Left forelimb (tissue), 1 donor: ENCODE measurements at places on chromosomes 1 and 21.
A peak's percentile ranks its signal among the peaks of the same experiment; 100 is the strongest.

- no peak for DNase-seq
These were observed 6.0 kb downstream of the HUNK start for GRCh38 chr21:31878831-31879230.

GRCh38 chr1:40438391-40439015 is 11.8 kb upstream of the ZFP69B start:
- no peak for DNase-seq

DNA sequence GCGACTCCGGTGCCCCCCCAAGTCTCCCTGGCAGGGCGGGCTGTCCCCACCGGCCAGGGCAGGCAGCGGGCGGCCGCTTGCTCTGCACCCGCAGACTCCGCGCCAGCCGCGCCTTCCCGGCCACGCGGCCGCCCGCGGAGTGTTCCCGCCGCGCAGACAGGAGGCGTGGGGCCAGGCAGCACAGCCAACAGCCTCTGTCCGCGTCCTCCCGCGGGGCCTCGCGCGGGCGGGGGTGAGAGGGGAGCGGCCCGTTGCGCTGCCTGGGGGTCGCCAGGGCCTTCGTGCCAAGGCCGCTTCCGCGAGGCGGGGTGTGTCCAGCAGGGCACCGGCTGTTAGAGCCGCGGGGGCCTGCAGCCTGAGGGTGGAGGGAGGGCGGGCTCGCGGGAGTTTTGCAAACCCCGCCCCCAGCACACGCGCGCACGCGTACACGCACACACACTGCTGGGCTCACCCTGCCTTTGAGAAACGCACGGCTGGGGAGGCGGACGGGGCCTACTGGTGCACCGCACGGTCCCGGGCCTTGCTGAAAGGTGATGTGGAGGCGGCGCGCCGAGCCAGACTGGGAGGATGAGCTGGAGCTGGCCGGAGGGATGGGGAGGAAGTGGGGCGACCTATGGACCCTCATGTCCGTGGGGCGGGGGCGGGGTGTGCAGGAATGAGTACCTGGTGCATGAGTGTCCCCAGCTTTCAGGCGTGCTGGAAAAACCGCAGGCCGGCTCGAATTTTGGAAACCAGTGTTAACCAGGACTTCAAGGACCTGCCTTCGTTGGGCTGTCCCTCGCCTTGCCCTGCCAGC is 41.5 kb downstream of the KIAA1614 start:
- peak; percentile 84 for DNase-seq

GRCh38 chr1:230540421-230541155 is 101.7 kb upstream of the COG2 start:
- no peak for DNase-seq

- no peak for DNase-seq
These were observed 211.0 kb upstream of the RAB4A start for GRCh38 chr1:229059671-229060539.

DNA sequence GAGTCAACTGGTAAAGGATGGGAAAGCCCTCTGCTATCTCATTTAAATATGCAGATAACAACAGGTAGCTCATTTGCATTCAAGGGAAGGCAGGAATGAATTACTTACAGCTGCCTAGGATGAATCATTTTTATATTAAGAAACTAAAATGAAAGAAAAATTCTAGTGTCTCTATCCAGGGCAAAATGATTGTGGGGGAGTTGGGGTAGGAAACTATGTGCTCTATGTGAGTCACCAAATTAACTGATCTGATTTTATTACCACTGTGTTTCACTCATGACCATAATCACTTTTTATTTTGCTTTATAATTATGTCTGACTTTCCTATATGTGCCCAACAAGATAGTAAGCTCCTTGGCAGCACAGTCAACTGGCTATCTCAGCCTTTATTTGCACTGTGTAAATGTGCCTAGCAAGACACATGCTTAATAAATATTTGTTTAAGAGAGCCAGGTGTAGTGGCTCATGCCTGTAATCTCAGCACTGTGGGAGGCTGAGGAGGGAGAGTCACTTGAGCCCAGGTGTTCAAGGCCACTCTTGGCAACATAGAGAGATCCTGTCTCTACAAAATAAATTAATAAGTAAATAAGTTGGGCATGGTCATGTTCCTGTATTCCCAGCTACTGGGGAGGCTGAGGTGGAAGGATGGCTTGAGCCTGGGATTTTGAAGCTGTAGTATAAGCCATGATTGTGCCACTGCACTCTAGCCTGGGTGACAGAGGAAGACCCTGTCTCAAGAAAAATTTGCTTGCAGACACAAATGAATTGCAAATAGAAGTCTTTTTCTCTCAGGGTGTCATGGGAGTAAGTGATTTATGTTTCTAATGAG is 84.1 kb downstream of the SPAG17 start:
- no peak for DNase-seq

- DNase-seq, result no peak
These were observed 80.0 kb downstream of the NDUFS5 start for GRCh38 chr1:39105841-39106765.

- DNase-seq, result no peak
These were observed 161.5 kb downstream of the IER5 start for GRCh38 chr1:181250038-181250437.

- DNase-seq, result no peak
These were observed 61.4 kb downstream of the KAZN start for GRCh38 chr1:14659913-14660312.

- no peak for DNase-seq
These were observed 136.0 kb upstream of the CYYR1 start for GRCh38 chr21:26709090-26709489.

DNA sequence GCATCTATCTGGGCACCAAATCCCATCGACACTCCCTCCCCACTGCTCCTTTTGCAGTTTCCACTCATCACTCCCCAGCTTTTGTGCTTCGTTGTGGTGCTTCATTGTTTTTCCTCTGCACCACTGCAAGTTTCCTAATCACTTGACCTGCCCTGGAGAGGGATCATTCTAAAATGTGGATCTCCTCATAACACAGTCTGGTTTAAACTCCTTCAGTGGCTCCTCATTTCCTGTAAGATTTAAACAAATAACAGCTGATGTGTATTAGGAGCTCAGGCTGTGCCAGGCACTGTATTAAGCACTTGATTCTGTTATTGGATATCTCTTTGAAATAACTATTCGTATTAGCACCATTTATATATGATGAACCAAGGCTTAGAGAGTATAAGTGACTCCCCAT is 51.3 kb downstream of the MAP10 start:
- no peak for DNase-seq

- no peak for DNase-seq
These were observed 392 bp downstream of the GSTM2 start for GRCh38 chr1:109668123-109668775.

GRCh38 chr21:34858559-34858958 is 189.8 kb downstream of the CLIC6 start:
- DNase-seq, result no peak
